NCI-H510A (cell line): ENCODE measurements at places on chromosomes 1 and 21.
A peak's percentile ranks its signal among the peaks of the same experiment; 100 is the strongest.

GRCh38 chr1:50074931-50075330, 33.8 kb upstream of the ELAVL4 start:
- no peak for DNase-seq

DNA sequence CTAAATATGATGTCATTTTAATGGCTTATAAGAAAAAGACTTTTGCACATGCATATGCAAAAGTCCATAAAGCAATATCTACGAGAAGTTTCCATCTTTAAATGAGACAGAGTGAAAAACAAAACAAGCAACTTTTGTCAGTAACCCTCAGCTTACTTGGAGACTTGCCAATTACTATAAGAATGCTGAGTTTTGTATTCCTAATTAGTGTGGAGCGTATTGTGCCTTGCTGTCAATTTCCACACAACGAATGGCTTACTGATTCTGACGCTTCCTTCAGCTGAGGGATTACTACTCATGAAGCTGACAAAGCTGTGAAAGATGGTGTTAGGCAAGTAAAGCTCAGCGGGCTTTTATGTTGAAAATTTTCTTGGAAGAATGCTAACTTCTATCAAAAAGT, 440.4 kb upstream of the ADAMTS5 start:
- DNase-seq: no peak

GRCh38 chr1:111199881-111200801, at the start of gene DENND2D:
Gene DENND2D, minus strand, starts transcription at chr1:111200646. Its CDS starts 187 bp downstream, at chr1:111200459.
- DNase-seq: no peak

- DNase-seq: no peak
Observed at GRCh38 chr1:9289711-9290485, 2.8 kb upstream of the SPSB1 start.

- no peak for DNase-seq
Observed at GRCh38 chr1:82710091-82710490, 909.4 kb downstream of the ADGRL2 start.

DNA sequence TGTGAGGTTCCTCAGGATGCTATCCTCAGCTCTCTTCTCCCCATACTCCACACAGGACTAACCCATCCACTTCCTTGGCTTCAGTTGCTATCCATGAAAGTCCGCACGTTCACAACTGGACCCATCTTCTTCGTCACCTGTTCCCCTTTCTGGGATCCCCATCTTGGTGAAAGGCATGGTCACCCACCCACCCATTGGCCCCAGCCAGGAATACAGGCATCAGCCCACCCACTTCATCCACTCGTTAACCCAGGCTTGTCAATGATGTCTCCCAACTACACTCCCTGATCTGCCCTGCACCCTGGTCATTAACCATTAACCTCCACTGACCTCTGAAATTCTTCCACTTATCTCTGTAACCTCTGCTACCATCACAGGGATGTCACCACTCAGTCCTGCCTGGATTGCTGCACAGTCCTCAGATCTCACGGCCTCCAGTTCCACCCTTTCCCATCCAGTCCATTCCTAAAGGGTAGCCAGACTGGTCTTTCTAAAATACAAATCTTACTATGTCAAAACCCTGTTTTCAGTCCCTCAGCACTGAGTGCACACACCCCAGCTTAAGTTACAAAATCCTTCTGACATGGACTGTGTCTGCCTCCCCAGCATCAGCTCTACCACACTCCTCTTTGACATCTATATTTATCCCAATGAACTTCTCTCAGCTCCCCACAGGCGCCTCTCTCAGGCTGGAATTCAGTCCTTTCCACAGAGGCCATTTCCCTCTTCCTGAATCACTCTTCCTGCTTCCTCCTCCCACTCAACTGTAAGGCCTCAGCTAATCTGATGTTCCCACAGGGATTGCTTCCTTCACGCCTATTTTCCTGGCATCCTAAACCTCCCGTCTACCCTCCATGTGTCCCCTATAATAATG, 10.4 kb downstream of the PGLYRP4 start:
- DNase-seq: no peak

DNA sequence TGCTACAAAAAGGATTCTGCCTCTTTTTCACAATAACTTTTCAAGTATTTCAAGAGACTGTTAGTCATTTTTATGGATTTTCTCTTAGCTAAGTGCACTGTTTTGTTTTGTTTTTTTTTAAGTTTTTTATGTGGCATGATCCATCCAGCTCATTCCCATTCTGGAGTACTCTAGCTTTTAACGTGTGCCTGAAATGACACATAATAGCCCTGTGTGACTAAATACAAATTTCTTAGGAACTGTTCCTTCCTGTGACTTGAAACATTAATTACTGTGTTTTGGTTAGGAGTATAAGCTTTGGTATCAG, 143.9 kb downstream of the HS2ST1 start:
- no peak for DNase-seq

GRCh38 chr21:40672602-40673001, 174.4 kb downstream of the DSCAM start:
- no peak for DNase-seq

DNA sequence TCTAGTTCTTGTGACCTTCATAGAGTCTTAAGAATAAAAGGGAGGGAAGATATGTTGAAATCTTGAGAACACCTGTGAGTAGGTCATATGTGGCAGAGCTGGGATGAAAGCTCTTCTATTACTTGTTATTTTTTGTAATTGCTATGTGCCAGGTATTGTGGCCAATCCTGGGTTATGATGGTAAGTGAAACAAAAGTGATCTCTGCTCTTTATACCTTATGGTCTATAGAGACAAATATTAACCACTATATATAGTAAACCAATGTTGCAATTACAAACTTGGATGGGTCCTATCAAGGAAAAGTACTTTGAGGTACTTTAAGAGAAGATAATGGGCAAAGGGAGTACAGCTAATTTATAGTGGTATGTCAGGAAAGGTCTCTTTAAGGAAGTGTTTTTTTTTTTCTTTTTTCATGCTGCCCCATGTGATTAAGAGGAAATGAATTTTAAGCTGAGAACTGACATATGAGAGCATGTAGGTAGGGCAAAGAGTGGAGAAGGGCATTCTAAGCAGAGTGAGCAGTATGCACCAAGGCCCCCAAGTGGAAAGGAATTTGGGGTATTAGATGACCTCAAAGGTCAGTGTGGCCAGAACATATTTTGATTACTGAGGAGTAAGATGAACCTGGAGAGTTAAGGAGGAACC, 43.3 kb downstream of the POU2F1 start:
- no peak for DNase-seq

DNA sequence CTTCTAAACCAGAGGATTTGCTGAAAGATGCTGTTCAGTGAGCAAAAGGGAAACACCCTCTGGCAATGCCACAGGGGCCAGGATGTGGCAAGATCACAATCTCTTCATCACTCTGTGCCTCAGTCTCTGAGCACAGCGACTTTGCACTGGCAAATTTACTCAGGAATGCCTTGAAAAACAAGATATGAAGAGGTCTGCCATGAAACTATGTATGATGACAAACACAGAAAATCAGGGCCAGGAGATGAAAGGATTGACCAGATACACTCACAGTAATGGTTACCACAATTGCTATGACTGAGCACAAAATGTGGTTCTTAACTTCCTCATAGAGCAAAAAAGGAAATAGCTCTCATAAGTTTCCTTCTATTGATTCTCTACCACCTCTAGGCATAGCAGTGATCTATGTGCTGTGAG, 5.8 kb downstream of the TTC13 start:
- DNase-seq: no peak

- no peak for DNase-seq
Observed at GRCh38 chr21:32134441-32135130, 144.3 kb downstream of the MIS18A start.

DNA sequence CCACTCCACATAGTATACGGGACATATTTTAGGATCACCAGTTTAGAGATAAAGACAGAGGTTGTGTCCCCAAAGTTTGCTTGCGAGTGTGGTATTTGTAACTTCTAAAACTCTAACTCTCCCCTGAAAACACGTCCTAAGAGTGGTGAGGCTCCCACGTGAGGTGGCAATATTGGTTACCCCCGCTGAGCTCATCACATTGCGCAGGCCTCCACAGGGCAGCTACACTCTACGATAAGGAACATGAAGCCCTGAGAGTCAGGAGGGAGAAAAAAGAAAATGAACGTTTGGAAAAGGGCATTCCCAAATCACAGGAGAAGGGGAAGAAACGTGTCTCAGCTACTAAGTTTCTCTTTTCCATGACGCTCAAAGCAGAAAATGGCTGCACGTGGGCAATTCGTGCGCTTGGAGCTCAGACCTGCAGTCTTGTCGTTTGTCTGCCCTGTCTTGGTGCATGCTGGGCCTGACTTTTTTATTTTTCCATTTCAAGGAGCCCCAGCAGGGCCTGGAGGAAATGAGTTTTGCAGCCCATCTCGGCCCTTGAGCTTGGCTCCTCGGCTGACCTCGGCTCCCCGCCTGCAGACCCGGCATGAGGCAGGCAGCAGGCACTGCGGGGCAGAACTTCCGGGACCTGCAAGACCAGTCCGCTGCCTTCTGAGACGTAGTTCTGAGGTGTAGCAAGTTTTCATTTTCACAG, 25.7 kb downstream of the ERG start:
- no peak for DNase-seq

DNA sequence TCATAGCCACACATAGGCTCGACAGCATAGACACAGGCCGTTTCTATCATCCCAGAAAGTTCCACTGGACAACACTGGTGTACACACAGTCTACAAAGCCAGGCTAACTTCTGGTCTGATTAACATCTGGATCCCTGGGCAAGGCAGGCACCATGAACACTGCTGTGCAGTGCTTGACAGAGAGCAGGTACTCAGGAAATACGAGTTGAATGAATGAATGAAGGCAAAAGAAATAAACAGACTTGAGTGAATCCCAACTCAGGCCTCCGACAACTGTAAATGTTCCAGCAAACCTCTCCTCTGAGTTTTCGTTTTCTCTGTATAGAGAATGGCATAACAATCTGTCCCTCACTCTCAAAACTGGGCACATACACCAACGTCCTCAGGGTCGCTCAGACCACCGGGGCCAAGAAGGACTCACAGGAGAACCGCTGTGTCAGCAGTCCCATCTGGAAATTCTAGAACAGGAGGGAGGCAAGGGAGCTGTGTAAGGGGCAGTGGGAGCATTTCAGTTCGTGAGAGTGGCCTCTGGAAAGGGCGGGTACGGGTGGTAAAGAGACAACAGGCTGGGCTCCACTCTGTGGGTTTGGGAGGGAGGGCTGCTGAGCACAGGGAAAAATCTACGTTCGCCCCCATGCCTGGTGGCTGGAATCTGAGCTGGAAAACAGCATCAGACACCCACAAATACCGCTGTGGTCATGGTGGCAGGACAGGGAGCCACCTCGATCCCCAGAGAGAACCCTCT, 15.1 kb upstream of the ECE1 start:
- no peak for DNase-seq

DNA sequence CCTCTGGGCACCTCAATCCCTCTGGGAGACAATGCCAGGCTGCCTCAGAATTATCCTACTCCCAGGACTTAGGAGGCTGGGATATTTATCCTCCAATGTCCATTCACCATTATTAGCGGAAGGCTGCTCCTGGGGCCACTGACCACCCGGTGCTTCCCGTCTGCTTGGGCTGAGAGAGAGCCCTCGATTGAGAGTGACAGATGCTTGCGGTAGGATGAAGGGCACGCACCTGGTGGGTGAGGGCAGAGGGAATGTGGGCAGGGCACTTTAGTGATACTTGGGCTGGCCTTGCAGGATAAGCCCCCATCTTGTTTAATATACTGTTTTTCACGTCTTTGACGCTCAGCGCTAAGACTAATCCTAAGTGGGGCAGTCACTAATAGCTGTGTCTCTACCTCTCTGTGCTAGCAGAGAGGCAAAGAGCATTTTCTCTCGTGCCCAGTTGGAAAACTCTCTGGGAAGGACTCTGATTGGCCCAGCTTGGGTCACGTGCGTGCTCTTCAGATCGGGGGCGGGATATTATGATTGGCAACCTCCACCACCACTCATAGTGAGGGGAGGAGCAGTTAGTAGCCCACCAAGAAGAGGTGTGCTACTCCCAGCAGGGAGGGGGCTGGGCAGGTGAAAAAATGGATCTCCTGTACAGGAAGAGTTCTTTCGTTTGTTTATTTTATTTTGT, 10.6 kb upstream of the PARS2 start:
- DNase-seq: peak; percentile 46

DNA sequence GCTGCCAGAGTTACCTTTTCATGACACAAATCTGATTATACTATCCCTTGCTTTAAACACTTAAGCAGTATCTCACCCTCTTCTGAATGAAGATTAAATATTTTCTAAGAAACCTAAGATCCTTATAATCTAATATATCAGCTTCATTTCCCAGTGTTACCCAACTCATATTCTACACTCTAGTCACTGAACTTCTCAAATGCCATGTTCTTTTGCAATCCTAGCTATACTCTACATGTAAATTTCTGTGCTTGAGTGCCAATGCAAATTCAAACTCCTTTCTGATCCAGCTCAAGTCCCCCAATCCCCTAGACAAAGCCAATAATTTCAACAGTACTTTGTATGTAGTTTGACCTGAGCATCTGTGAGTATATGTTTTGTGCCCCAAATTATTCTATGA, 293.9 kb downstream of the SDCCAG8 start:
- DNase-seq: no peak

DNA sequence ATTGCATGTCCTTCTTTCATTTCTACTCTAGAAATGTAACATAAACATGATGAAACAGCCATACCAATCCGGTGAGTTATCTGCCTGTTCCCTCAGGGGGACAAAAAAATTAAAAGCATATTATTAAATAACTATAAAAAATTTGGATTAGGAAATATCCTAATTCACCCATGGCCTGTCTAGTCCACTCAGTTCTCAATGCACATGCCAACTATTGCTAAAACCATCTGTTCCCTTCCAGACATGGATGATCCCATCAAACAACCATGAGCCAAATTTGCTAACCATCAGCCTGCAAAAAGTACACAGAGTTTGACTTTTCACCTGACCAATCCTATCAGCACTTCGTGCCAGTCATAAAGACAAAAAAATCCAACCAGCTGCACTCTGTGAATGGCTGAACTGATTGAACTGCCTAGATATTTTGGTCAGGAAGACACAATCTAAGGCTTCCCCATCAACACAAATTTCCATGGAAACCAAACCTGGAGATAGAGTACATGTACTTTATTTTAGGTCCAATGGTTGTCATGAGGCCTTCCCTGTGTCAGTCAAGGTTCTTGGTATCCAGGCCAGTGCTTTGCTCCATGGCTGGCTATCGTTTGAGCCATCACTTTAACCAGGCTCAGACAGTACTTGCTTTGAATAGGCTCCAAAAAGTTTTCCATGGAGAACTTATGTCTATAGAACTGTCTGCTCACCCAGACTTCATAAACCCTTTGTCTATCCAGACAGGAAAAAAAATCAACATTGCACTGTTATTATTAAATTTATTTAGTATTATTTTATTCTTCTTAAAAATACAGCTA, 570.8 kb downstream of the LTN1 start:
- no peak for DNase-seq

- DNase-seq: peak; percentile 20
Observed at GRCh38 chr1:78491451-78492071, 787 bp downstream of the PTGFR start.

GRCh38 chr1:165842023-165842670, 14.7 kb downstream of the UCK2 start:
- DNase-seq: no peak

GRCh38 chr1:192401825-192402224, 85.0 kb downstream of the RGS21 start:
- no peak for DNase-seq

- no peak for DNase-seq
Observed at GRCh38 chr1:197928849-197929336, 11.7 kb downstream of the LHX9 start.

- no peak for DNase-seq
Observed at GRCh38 chr1:111470596-111470995, 3.2 kb upstream of the C1orf162 start.
